IPS DF 6.9 (cell line): ENCODE measurements at places on chromosomes 7 and 10.

- DNase-seq = no peak
Observed at GRCh38 chr7:81427461-81427860, 342.4 kb downstream of the HGF start.

DNA sequence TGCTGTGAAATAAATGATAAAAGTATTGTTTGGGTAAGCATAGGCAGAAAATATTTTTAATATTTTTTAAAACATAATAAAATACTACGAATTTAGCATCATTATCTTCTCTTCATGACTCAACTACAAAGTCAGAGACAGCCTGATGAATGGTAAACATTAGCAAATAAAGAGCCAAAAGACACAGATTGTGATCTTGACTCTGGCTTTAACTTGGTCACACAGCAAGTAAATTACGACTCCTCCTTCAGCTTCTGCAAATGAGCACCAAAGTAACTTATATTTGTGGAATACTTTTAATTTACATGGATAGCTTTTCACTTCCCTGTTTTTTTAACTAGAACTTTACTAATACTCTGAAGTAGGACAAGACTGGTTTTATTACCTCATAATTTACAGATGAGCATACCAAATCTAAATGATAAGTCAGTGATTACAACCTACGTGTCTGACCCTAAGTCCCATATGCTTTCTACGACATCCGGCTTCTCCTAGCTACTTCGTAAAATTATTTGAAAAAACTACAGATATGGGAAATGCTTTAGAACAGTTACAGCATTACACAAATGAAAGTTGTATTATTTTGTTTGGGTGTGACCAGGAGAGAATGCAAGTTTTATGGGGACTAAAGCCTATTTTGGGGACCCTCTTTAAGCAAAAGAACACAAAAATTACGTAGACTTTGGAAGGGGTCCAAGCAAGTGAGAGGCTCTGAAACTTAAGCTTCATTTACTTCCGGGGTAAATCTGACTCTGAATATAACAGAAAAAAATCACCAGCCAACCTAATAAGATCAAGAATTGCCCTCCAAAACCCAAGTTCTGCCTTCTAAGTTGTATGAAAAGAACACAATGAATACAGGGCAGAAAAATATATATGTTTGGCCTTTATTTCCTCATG lies 133.8 kb downstream of the CPEB3 start:
- no peak for DNase-seq

- DNase-seq = no peak
Observed at GRCh38 chr7:150860978-150861295, 8.6 kb downstream of the AOC1 start.

DNA sequence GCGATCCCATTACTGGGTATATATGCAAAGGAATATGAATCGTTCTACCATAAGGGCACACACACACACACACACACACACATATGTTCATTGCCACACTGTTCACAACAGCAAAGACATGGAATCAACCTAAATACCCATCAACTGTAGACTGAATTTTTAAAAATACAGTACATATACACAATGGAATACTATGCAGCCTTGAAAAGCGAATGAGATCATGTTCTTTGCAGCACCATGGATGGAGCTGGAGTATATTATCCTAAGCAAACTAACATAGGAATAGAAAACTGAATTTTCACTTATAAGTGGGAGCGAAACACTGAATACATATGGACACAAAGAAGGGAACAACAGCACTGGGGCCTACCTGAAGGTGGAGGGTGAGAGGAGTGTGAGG lies 72.5 kb downstream of the MARCHF5 start:
- no peak for DNase-seq

DNA sequence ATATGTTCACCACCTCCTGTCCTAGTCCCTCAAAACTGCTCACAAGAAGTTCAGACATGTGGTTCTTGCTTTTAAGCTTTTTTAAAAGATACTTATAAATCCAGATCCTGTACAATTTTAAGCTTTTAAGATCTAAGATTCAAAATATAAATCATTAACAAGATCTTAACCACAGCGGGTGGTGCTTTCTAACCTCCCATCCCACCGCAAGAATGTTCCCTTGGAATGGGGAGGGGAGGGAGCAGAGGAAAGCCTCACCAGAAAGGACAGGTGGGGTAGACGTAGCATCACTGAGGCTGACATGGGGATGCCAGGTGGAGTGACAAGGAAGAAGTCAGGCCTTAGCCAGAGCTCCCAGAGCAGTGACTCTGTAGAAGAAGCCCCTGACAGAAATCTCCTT lies 133.5 kb downstream of the C1GALT1 start:
- no peak for DNase-seq

- DNase-seq = no peak
Observed at GRCh38 chr7:116616555-116617059, 55.4 kb upstream of the MET start.

DNA sequence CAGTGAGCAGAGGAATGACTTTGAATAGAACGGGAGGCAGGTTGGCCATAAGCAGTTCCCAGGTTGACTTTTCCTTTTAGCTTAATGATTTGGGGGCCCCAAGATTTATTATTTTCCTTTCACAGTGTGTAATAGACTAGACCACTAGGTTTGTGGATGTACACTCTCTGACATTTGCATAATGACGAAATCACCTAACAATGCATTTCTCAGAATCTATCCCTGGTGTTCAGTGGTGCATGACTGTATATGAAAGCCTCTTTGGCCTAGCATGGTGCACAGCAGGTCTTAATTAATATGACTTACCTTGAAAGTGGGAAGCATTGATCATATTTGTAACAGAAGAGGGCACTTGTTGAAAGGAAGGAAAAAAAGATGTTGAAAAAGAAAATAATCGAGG lies 761.9 kb downstream of the TYW1 start:
- no peak for DNase-seq

- DNase-seq = no peak
Observed at GRCh38 chr10:123156078-123156477, 1.9 kb downstream of the BUB3 start.

DNA sequence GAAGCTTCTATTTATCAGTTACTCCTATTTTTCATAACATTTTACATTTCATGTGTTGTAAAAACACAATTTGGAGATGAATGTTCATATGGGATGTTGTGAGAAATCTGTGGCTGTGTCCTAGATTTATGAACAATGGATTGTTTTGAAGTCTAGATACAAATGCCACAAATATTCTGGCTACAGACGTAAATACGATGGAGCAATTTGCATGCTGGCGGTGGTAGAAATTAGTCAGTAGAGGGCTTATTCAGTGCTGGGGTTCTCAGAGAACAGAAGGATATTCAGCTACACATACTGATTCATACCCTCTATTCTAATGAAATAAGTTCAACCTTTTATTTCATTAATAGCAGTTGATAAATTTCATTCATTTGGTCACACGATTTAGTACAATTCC lies 48.8 kb downstream of the PLPP4 start:
- DNase-seq = no peak

- no peak for DNase-seq
Observed at GRCh38 chr7:44152971-44153947, 12.1 kb upstream of the MYL7 start.

DNA sequence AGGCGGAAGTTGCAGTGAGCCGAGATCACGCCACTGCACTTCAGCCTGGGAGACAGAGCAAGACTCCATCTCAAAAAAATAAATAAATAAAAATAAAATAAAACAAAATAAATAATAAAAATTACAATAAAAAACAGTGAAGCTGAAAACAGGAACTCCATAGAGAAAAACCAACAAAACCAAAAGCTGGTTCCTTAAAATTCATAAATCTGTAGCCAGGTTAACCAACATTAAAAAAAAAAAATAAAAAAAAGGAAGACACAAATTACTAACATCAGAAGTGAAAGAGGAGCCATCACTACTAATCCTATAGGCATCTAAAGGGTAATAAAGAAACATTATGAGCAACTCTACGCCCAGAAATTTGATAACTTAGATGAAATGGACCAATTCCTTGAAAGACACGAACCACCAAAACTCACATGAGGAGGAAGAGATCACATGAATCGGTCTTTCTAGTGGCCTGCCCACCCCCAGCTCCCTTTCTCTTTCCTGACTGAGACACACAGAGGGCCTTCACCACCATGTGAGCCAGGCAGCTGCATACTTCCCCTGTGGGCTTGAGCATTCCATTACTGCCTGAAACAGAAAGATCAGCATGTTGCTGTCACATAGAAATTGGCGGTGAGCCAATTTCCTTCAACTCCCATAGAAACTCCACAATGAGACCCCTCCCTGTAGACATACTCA lies 208.7 kb downstream of the MAD1L1 start:
- DNase-seq = no peak
